ENCODE measurements at places on chromosomes 13 and 19. TPM values are rescaled to one million over a fixed set of nuclear protein-coding genes. Genes with fewer than 3 reads are reported as not detected.

GAS6 gene
- 121 TPM for total RNA-seq

GRCh38 chr13:105878119-105878700, 657.3 kb downstream of the EFNB2 start:
- no peak for DNase-seq

DNA sequence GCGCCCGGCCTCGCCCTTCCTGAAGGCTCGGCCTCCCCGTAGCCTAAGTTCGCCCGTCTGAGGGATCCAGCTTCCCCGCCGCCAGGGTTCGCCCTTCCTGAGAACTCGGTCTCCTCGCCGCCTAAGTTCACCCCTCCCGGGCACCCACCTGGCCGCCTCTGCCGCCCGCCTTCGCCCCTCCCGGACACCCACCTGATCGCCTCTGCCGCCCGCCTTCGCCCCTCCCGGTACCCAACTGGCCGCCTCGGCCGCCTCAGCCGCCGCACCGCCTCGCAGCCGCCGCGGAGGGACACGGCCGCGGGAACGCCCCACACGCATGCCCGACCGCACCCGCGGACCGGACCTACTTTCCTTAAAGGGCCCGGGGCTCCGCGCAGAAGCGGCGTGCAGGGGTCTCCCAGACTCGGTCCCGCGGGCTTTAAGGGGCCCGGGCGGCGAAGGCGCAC, at the start of gene MOB3A:
Gene MOB3A, minus strand, starts transcription at position 293 of the 446 bp plus-strand sequence. CDS start 17,766 bp downstream, outside the sequence.
- peak; percentile 87 for DNase-seq

- DNase-seq: no peak
Observed at GRCh38 chr19:28864024-28864503, 348.9 kb downstream of the UQCRFS1 start.

- no peak for DNase-seq
Observed at GRCh38 chr13:111895896-111896821, 170.8 kb upstream of the SOX1 start.

DPF1 gene
- not detected for total RNA-seq

DNA sequence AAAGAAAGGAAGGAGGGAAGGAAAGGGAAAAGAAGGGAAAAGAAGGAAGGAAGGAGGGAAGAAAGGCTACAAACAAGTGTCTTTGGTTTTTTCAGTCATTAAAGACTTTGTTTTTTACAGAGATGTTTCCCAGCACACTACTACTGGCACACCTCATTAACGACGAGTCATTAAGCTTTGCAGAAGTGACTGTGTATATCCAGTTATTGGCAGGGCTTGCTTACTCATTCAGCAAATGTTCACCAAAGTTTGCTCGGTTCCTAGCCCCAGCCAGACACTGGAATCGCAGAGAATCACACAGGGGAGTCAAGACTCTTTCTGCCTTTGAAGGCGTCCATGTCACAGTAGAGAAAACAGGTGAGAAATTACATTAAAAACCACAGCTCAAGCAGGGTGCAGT, 4.3 kb downstream of the NLRP12 start:
- no peak for DNase-seq

GRCh38 chr13:80973721-80974120, 632.8 kb upstream of the SPRY2 start:
- DNase-seq: no peak

CEBPA gene
- 67.1 TPM for total RNA-seq

GRCh38 chr13:39967199-39967959, 311.9 kb downstream of the COG6 start:
- DNase-seq: no peak

C5AR1 gene
- 5.3 TPM for total RNA-seq

DNA sequence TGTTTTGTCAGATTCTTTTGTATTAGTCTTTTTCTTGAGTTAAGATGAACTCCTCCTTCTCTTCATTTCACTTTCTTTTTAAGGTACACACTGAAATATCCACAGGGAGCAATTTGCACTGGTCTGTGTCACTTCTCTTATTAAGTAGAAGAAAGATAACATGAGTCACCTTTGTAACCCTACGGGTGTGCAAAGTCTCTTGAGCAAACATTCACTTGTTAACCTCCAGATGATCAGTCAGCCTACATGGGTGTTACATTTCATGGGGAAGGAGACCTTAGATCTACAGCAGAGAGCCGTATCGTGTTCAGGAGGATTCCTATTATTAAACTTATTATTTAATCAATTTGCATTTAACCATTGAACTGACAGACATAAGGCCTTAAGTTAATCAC, 5.1 kb downstream of the ZNF507 start:
- DNase-seq: no peak

KISS1R gene
- 0.21 TPM for total RNA-seq

- DNase-seq: no peak
Observed at GRCh38 chr19:5091684-5092480, 123.0 kb downstream of the KDM4B start.

DNA sequence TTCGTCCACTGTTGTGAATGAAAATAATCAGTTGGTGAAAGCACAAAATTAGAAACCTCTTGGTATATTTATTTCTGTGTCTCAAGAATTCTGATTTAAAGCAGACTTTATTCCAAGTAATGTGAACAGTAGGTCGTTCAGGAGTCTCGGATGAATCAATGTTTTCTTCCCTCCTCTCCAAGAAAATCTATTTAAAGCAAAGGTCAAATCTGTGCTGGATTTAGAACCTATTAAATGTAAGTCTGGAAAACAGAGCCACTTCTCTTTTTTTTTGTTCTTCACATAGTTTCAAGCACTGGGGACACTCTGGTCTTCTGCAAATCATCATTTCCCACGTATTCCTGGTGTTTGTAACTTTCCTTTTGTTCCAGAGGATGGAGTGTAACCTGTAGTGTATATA, 312.7 kb downstream of the ATP8A2 start:
- DNase-seq: no peak

MATK gene
- total RNA-seq: 0.66 TPM

- DNase-seq: no peak
Observed at GRCh38 chr13:25827831-25828465, 223.9 kb downstream of the SHISA2 start.

TMIGD2 gene
- total RNA-seq: 0.74 TPM

- DNase-seq: no peak
Observed at GRCh38 chr13:38543561-38543960, 143.3 kb upstream of the FREM2 start.

DNA sequence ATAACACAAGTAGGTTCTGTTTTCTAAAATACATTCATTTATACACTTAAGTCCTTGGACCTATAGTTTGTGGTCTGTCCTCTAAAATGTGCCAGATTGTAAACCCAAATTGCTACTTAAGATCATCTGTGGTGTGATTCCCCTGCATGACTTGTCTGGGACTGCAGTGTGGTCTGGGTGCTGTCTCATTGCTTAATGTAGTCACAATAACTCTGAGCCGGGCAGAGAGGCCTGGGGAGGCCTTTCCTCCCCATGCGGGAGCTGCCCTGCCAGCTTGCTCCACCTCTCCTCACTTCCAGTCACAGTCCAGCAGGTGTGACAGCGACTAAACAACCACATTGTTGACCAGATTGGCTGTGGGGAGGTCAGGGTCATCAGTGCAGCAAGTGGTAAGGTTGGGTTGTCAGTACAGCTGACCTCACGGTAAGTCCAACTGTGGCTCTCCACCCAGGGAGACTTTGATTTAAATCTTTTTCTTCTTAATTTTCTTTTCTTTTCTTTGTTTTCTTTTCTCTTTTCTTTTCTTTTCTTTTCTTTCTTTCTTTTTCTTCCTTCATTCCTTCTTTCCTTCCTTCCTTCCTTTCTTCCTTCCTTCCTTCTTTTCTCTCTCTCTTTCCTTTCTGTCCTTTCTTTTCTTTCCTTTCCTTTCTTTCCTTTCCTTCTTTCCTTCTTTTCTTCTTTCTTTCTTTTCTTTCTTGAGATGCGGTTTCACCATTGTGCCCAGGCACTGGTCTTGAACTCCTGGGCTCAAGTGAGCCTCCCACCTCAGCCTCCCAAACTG, 4.4 kb upstream of the TUBA3C start:
- no peak for DNase-seq

DNA sequence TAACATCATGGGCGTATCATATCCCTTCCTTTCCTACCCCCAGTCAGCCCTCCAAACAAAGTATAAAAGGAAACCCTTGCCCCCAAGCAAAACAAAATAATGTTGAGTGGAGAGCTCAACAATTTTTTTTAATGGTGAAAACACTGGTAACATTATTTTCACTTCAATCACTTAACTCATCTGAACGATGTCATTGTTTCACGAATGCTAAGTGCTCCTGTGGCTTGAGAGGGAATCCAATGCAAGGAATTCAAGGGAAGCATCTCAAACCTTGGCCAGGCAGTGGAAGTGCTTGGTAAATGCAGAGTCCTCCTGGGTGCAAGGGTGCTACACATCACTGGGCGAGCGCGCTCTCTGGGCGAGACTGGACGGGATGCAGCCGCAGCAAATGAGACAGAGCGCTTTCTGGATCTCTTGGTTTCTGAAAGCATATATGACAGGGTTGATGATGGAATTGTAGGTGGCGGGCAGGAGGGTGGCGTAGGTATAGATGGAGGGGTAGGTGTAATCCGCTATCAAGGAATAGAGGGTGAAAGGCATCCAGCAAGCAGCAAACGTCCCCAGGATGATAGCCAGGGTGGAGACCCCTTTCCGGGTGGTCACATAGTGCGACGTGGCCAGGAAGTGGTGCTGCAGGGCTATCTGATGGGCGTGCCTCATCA, 2.0 kb downstream of the GPR12 start:
- no peak for DNase-seq

CYP4F12 gene
- 82.1 TPM for total RNA-seq

STK11 gene
- total RNA-seq: 76.3 TPM

ATCAY gene
- 0.12 TPM for total RNA-seq

ZNF99 gene
- not detected for total RNA-seq
